Activated CD4-positive, alpha-beta T cell treated with anti-CD3 and anti-CD28 coated beads for 4 hours (primary cell): ENCODE measurements at places on chromosomes 6 and 20.

GRCh38 chr20:46580613-46581205, 30.3 kb upstream of the OCSTAMP start:
- no peak for DNase-seq

GRCh38 chr20:20849161-20849560, 136.7 kb upstream of the RALGAPA2 start:
- DNase-seq = no peak

GRCh38 chr6:160344271-160344670, 3.9 kb upstream of the SLC22A3 start:
- DNase-seq = no peak

- no peak for DNase-seq
These were observed 5.1 kb downstream of the BEND3 start for GRCh38 chr6:107110200-107110599.

DNA sequence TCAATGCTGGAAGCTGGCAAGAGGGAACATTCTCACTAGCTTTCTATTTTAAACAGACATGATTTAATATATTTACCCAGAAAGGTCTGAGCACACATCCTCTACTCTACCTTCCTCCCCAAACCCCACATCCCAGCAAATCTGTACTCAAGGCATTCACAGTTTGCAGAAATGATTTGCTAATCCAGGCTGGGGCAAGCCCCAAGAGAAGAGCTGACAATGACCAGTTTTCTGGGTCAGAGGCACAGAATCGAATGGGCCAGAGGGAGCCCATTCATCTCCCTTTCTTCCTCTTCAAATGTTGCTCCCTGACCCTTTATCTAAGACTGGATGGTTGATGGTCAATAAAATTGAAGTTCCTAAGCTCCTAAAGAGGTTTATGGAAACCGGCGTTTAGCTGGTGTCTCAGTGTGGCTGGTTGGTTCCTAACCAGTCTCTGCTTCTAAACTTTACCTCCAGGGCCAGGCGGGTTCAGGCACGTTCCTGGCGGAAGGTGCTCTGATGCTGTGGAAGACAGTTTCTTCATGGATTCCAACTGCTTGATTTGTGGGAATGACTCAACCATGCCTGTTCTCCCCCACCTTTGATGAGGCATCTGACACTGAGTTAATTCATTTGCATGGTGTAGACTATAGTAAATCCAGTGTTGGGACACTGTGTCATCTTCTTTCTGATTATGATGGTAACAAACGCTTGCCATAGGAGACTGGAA, 96.4 kb upstream of the IYD start:
- no peak for DNase-seq

GRCh38 chr6:10434235-10434634, 19.4 kb upstream of the TFAP2A start:
- no peak for DNase-seq

- DNase-seq = no peak
These were observed 132.2 kb downstream of the ARID1B start for GRCh38 chr6:156909212-156910010.

GRCh38 chr6:137536104-137536773, 42.0 kb upstream of the OLIG3 start:
- DNase-seq = no peak

- no peak for DNase-seq
These were observed 6.7 kb downstream of the HLA-DQA1 start for GRCh38 chr6:32643904-32644303.

- DNase-seq = no peak
These were observed 243.9 kb downstream of the DLL1 start for GRCh38 chr6:170046791-170047626.

- DNase-seq = no peak
These were observed 113.1 kb upstream of the ZNF217 start for GRCh38 chr20:53706466-53707370.

- DNase-seq = no peak
These were observed 645.0 kb downstream of the PHF3 start for GRCh38 chr6:64280569-64280968.

DNA sequence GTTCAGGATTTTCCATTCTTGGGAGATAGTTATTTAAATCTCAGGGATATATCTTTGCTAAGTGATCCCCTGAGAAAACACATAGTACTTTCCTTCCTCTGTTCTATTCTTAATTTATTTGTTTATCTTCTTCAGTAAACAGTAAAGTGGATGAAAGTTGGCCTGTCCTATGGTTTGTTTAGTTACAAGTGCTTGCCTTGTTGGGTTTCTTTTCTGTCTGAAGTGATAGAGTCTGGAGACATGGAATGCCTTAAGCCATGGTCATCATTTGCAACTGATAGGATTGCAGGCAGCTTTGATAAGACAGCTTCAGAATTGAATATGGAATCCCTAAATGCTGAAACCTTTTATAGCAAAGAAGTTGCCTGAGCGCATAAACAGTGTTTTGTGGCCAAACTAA, 4.9 kb downstream of the ADGRG6 start:
- DNase-seq = no peak

GRCh38 chr20:38125157-38126056, 39.7 kb downstream of the TGM2 start:
- no peak for DNase-seq

GRCh38 chr6:32882879-32883250, 28.9 kb downstream of the PSMB9 start:
- no peak for DNase-seq

DNA sequence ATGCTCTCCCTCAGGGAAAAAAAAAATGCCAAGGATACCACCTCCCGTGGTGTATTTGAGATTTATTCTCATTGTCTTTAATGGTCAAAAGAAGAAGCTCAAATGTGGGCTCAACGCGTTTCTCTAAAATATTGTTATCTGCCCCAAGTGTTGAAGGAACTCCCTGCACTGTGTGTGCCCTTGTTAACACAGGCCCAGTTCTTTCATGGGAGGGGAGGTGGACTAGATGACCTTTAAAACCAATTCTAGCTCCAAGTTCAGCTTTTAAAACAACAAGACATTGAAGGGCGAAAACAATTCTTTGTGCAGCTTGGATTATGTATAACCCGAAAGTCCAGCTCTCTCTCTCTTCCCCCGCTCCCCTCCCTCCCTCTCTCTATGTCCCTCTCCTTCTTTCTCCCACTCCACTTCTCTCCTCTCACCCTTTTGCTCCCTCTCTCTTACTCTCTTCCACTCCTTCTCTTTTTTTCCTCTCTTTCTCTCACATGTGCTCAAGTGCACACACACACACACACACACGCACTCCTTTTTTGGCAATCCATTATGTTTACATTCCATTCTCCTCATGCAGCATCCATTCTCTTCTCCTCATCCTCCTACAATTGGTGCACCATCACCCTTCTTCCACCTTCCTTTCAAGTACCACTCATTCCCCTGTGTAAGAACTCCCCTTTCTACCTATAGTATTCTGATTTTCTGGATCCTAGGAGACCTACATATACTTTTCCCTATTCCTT, 8.5 kb downstream of the HLA-DMB start:
- DNase-seq = no peak

DNA sequence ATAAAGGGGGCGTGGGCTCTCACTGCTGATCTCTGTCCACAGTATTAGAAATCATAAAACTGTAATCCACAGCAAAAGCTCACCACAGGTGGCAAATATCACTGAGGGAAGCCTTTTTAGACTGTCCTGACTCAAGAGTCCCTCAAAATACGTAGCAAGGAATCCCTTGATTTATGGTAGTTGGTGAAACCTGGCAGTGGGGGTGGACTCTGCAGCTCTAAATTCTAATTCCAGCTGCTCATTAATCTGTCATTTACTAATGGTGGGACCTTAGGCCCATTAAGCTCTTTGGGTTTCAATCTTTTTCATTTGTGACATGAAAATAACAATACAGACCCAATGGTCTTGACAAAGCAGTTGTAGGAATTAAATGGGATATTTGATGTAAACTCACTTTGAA, 32.3 kb downstream of the GMDS start:
- no peak for DNase-seq

GRCh38 chr6:156345700-156346099, 431.5 kb upstream of the ARID1B start:
- DNase-seq = no peak

DNA sequence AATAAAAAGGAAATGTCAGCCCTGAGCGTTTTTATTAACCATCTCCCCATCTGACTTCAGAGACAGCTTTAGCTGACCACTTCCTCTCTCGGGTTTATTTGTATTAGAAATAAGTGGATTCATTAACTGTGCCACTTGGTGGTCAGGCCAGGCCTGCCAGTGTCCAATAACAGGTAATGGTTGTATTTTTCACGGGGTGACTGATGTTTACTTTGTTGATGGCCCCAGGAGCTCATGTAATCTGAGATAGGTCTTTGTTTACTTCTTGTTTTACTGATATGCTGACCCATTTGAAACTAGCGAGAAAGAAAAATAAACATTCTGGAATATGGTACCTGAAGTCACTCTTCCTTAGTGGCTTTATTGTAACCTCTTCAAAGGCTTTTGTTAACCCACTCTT, 504.3 kb upstream of the SLC35B3 start:
- DNase-seq = no peak
